Mesenchymal stem cell (in vitro differentiated cells and primary cell): ENCODE measurements at places on chromosomes 7 and 10.

DNA sequence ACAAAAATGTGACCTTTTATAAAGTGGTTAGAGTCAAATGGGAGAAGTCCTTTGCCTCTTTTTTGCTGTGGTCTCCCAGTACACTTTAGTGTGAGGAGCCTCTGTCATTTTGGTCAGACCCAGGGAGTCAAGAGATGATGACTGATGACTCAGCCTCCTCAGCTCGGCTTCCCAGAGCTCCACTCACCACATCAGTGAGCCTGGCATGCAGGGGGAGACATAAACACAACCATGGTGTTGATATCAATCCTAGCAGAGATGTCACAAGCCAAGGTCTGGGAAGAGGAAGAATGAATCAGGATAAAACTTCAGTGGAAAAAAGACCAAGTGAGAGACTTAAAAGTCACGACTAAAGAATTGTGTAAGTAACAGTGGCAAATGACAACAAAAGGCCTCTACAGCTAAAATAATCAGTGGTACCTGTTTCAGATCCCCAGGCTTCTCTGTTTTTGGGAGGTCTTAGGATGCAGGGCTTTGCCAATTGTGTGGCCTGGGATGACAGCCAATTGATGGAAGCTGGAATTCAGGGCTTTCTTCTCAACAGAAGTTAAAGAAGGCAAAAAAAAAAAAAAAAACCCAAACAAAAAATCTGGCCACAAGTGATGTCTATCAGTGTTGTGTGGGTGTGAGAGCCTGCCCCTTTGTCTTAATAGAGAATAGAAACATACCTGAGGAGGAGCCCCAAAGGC lies 50.2 kb downstream of the TFAM start:
- no peaks in the 10 kb centered on the region for H3K27me3 ChIP-seq
- H3K36me3 ChIP-seq = no peaks in the 10 kb centered on the region
- peak; percentile 99 for DNase-seq
- H3K4me1 ChIP-seq = peaks cover 5% of the 10 kb centered on the region

GRCh38 chr10:97689559-97690020 lies 2.5 kb upstream of the AVPI1 start:
- H3K27ac ChIP-seq = no peak overlapping the region
- DNase-seq = peak; percentile 85
- H3K36me3 ChIP-seq = no peaks in the 10 kb centered on the region

DNA sequence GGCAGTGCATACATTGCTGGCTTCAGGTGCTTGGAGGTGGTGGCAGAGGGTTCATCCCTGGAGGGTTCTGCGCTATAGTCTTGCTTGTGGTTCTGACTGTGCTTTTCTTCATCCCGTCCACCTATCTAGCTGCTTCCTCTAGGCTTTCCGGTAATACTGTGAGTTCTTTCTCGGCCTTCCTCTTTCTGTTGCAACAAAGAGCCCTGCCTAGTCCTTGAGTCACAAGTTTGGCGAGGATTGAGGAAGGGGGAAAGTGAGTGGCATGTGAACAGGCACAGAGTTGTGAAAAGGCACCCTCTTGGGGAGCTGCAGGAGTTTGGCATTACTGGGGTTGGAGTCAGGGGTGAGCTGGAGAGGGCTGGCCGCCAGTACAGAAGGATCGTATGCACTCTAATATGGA lies 123.0 kb downstream of the SH2D4B start:
- no peaks in the 10 kb centered on the region for H3K4me1 ChIP-seq
- no peaks in the 10 kb centered on the region for H3K36me3 ChIP-seq
- no peak overlapping the region for H3K4me3 ChIP-seq
- peaks cover 10% of the 10 kb centered on the region for H3K27me3 ChIP-seq
- H3K27ac ChIP-seq = no peak overlapping the region

DNA sequence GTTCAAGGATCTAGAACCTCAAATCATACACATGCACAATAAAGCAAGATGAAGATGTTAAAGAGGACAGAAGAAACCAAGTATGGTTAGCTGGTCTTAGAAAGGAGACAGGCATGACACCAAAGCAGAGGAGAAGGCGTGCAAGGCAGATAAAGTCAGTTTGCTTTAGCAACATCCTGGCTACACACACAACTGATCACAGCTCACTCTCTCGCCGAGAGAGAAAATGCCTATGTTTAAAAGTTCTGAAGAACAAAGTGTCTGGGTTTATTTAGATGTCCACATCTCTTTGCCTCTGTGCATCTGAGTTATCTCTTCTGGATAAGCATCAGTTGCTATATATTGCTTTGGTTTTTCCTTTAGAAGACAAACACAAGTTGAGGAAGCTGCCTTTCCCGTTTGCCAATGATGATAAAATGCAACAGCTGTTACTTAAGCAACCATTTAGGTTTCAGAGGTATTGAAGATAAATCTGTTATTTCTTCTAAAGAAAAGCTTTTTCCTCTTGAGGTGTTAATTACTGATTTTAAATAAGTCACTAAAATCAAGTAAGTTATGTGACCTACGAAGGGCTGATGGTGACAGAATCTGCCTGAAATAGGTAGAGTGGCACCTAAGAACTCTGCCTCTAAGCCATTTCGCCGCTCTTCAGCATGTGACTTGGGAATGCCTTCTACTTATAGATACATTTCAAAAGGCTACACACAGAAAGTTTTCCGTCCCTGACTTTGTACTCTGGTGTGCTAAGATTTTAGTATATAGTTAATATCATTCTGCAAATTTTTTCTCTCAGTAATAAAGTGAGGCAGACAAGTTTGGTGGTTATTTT lies 146.2 kb upstream of the ASAH2 start:
- H3K4me3 ChIP-seq = no peak overlapping the region
- H3K27me3 ChIP-seq = no peaks in the 10 kb centered on the region
- H3K27ac ChIP-seq = no peak overlapping the region
- peaks cover 3% of the 10 kb centered on the region for H3K4me1 ChIP-seq

DNA sequence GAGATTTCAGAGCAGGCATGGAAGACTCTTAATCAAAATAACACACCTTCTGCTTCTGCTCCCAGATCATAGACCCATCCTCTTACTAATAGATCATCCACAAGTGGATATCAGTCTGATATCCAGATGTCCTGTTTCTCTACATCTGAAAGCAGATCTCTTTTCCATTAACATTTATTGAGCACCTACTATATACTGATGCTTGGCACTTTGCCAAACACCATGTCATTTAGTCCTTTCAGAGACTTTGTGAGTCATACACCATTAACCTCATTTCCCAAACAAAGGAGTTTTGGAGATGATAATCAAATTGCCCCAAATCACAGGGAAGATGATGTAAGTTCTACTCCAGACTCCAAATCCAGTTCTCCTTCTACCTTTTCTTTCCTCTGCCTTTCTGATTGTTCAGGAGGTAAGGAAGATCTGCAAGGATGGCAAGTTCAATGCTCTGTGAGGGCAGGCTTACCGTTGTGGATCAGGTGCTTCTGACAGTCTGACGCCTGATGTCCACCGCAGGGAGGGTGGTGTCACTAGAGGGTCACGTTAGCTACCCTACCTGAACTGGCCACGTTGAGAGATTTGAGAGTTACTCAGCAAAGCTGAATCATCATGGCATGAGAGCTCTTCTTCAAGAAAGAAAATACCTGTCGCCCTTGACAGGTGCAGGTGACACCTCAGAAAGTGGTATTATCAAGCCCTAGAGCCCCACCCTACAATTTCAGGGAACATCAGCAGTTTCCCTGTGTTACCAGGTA lies 269.6 kb upstream of the ZMIZ1 start:
- peaks cover 5% of the 10 kb centered on the region for H3K4me1 ChIP-seq
- H3K36me3 ChIP-seq = no peaks in the 10 kb centered on the region
- H3K27ac ChIP-seq = no peak overlapping the region
- H3K4me3 ChIP-seq = no peak overlapping the region
- peaks cover 48% of the 10 kb centered on the region for H3K27me3 ChIP-seq
- no peak for DNase-seq

GRCh38 chr10:110754375-110755105 lies 110.4 kb downstream of the RBM20 start:
- no peak overlapping the region for H3K27ac ChIP-seq
- H3K4me3 ChIP-seq = no peak overlapping the region
- DNase-seq = no peak

DNA sequence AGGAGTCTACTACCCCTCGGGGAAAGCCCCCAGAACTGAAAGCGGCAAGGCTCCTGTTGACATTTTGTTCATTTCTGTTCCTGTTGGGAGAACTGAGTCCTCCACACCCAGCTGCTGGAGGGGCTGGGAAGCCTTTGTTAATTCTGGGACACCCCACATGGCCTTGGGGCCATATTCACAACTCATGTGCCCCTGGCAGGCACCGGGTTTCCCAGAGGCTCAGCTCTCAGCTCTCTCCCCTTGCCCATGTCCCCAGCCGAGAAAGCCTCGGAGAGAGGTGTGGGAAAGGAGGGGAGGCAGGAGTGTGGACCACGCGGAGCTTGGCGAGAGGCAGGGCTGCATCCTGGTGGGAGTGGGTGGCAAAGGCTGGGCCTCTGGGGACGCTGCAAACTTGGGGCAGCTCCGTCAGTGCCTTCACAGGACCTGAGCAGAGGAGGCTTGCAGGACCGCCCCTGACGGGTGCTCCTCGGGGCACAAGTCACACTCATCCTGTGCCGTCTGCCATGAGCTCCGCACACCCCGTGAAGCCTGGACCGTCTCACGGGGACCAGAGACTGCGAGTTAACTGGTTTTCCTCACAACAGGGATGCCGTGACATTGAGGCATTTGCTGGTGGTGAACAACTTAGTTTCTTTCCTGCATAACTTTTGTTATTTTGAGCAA lies 140.9 kb downstream of the DNAJB6 start:
- DNase-seq = no peak
- no peaks in the 10 kb centered on the region for H3K4me1 ChIP-seq
- peak overlapping the region; percentile 71 for H3K4me3 ChIP-seq
- no peak overlapping the region for H3K27ac ChIP-seq

DNA sequence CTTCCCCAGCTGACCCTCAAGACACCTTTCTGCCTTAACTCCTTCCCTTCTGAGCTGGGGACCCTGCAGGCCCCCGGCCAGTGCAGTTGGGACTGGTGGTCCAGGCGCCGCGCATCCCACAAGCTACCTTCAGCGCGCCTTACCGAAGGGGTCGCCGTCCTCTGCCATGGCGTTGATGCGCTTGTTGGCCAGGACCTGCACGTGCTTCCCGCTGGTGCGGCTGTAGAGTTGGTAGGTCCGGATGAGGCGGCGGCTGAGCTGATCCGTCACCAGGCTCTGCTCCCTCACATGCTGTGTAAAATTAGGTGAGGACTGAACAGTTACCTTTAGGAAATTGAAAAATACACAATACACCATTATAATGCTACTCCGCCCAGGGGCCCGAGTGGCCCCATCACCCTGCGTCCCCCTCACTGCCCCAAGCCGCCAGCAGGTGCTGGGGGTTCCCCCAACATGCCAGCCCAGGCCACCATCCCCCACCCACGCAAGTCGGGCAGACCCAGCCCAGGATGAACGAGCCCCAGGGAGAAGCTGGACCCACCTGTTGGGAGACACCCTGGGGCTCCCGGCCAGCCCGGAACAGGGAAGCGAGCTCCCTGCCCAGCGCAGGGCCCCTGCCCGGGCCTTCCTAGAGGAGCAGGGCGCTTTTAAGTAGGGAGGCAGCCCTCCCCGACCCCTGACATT lies 1.2 kb downstream of the FGF8 start:
- no peak overlapping the region for H3K27ac ChIP-seq
- H3K36me3 ChIP-seq = no peaks in the 10 kb centered on the region
- DNase-seq = no peak
- H3K4me3 ChIP-seq = no peak overlapping the region

DNA sequence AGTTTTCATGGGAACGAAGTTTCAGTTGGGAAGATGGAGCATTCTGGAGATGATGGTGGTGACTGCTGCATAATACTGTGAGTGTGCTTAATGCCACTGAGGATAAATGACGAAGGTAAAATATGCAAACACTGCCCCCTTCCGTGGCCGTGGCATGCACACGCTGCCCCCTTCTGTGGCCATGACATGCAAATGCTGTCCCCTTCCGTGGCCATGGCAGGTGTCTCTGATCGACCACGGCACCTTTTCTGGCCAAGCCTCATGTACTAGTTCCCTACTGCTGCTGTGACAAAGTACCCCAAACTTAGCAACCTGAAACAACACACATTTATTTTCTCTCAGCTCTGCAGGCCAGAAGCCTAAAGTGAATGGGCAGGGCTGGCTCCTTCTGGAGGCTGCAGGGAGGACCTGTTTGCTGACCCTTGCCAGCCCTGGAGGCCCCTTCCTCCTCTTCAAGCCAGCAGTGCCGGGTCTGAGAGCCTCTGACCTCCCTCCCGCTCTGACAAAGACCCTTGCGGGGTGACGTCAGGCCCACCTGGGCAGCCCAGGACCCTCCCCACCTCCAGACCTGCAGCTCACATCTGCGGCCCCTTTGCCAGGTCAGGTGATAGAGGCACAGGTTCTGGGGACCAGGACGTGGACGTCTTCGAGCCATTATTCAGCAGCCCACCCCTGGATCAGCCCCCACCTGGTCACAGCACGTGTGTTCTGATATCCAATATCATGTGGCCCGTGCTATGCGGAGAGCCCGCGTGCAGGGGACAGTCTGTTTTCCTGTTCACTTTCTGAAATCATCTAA lies 82.0 kb downstream of the MICALL2 start:
- no peak overlapping the region for H3K4me3 ChIP-seq
- H3K27ac ChIP-seq = no peak overlapping the region
- DNase-seq = no peak
- H3K27me3 ChIP-seq = peaks cover 75% of the 10 kb centered on the region

- H3K4me3 ChIP-seq = no peak overlapping the region
- no peaks in the 10 kb centered on the region for H3K36me3 ChIP-seq
- no peaks in the 10 kb centered on the region for H3K27me3 ChIP-seq
- H3K4me1 ChIP-seq = peaks cover 4% of the 10 kb centered on the region
Observed at GRCh38 chr10:78472551-78472890, 438.9 kb downstream of the RPS24 start.

DNA sequence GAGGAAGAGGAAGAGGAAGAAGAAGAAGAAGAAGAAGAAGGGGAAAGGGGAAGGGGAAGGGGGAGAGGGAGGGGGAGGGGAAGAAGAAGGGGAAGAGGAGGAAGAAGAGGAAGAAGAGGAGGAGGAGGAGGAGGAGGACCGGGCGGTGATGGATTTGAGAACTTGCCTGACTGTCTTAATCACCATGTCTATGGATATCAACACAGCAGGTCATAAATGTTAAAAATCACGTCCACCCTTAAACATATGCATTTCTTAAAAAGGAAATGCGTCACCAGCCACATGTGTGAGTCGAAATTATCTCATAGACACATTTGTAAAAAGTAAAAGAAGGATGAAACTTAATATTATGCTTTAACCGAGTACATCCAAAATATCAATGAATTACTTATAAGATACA lies 42.1 kb upstream of the INSIG1 start:
- H3K4me1 ChIP-seq = peaks cover 7% of the 10 kb centered on the region
- no peaks in the 10 kb centered on the region for H3K36me3 ChIP-seq
- DNase-seq = no peak
